GM03348 (cell line): ENCODE measurements at places on chromosomes 4 and X.

DNA sequence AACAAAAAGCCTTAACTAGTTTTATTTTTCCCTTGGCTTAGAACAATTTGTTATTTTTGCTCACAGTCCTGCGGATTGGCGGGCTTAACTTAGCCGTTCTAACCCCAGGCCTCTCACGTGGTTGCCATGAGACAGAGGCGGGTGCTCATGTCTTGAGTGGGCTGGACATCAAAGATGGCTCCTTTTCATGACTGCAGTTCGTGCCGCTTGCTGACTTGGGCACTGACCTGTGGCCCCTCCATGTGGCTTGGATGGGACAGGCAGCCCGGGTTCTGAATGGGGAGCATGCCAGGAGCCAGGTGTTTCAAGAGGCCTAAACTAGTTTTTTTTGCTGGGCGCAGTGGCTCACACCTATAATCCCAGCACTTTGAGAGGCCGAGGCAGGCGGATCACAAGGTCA is 40.7 kb downstream of the CDS1 start:
- DNase-seq: no peak

- DNase-seq: no peak
Observed at GRCh38 chrX:50075630-50076339, 125.0 kb downstream of the AKAP4 start.

DNA sequence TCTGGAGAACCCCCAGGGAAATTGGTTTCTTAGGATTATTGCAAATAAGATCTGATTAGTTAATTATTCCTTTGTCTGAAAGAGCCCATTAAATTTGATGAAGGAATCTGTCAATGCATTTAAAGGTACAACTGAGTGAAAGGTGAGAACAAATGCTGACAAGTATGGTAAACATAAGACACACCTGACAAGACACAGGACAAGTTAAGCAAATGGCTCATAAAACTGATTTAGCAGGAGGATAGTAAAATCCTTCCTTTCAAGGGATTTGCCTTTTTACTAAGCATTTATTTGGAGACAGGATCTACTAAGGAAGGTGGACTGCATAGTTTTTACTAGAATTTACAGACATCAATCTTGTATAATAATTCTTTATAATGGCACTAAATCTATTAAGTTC is 553.9 kb downstream of the SPRY1 start:
- DNase-seq: no peak

GRCh38 chr4:118989098-118990080 is 100.7 kb downstream of the SYNPO2 start:
- DNase-seq: peak; percentile 74

DNA sequence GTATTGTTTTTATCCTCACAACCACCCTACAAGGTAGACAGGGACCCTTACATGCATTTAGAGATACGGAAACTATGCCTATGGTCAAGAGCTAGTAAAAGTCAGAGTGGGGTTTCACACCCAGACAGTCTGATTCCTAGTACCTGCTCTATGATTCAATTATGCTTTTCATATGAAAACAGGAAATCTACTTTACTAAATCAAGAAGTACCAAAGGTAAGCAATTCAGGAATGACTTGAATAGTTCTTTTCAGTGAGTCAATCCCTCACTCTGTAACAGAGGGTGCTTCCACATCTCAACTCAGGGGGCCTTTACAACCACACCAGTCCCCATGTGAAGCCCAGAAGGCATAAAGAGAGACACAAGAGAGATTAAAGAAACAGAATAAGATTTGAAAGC is 191.4 kb downstream of the PPP3CA start:
- DNase-seq: no peak

- DNase-seq: peak; percentile 60
Observed at GRCh38 chrX:68084765-68085164, 348.5 kb downstream of the OPHN1 start.

DNA sequence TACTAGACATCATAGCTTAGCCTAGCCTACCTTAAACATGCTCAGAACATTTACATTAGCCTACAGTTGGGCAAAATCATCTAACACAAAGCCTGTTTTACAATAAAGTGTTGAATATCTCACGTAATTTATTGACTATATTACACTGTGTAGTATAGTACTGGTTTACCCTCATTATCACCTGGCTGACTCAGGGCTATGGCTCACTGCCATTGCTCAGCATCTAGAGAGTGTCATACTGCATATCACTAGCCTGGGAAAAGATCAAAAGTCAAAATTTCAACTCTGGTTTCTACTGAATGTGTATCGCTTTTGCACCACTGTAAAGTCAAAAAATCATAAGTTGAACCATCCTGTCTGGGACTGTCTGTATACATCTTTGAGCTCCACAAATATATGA is 78.6 kb downstream of the CEP44 start:
- DNase-seq: no peak

DNA sequence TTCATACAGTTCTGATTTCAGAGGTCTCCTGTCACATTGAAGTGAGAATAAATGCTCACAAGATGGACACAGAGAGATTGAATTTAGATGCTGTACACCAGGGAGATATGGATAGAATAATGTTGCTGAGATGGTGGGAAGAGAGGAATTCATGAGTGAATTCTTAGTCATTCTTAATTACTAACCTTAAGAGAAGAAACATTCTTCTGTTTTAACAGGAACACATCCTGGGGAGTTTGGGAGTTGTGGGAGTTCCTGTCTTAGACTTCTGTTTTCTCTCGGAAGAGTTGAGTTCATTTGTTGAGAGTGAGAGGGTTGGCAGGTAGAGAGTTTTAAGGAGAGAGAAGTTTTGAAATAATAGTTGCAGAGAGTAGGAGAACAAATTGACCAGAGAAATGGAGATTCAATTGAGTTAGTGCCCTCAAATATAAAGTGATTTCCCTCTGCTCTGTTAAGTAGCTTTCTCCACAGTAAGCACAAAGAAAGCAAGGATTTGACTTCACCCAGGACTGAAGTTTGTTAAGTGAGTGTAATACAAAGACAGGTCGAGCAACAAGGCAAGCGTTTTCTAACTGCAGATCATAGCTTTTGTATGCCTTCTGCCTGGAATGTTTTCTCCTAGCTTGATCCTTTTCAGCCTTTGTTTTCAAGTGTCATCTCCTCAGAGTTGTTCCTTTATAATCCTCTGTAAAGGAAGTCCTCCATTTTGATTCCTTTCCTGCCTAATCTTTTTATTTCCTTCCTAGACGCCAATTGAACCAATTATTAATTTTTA is 205.9 kb downstream of the RAPGEF2 start:
- DNase-seq: peak; percentile 47
